Stimulated activated CD4-positive, alpha-beta T cell treated with anti-CD3 and anti-CD28 coated beads, Interleukin-1b, Interleukin-23, amount 100 ng/mL, for 1 hour (primary cell): ENCODE measurements at places on chromosomes 4 and X.

DNA sequence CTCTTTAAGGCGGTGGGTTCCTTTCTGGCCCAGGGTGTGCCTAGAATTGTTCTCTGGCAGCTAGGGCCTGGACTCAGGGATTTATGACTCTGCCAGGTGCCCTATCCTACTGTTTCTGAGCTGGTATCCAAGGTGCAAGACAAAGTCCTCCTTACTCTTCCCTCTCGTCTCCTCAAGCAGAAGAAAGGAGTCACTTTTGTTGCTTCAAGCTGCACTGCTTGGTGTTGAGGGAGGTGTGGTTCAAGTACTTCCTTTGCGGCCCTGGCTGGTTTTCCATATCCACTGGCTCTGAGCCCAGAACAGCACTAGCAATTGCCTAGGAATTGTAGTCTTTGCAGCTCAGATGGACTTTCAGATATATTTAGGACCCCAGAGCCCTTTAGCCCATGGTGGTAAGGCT is 39.3 kb downstream of the RTL3 start:
- no peak for DNase-seq

GRCh38 chrX:69896046-69896445 is 153.7 kb downstream of the AWAT2 start:
- no peak for DNase-seq

GRCh38 chr4:2790583-2791517 is 2.0 kb upstream of the SH3BP2 start:
- no peak for DNase-seq

DNA sequence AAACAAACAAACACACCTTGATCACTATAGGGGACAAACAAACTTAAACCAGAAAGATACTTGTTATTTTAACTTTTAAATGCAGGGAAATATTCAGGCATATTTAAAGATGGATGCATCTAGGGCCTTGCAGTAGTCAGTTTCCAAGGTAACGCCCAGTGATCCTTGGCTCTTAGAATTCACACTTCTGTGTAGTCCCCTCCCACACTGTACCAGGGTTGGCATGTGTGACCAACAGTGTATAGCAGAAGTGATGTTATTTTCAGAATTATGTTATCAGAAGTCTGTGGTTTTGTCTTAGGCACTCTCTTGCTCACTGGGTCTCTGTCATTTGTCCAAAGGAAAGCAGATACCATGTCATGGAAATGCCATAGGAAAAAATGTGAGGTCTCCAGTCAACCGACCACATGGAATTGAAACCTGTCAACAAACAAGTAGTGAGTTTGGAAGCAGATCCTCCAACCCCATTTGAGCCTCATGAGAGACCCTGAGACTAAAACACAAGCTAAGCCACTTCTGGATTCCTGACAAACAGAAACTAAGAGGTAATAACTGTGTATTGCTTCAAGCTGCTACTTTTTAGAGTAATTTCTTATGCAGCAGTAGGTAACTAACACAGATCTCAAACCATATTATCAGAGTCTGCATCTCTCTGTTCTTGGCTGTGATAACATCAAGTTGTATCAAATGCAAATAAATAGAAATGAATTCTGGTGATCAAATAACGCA is 670.3 kb downstream of the KCTD8 start:
- DNase-seq, result no peak

DNA sequence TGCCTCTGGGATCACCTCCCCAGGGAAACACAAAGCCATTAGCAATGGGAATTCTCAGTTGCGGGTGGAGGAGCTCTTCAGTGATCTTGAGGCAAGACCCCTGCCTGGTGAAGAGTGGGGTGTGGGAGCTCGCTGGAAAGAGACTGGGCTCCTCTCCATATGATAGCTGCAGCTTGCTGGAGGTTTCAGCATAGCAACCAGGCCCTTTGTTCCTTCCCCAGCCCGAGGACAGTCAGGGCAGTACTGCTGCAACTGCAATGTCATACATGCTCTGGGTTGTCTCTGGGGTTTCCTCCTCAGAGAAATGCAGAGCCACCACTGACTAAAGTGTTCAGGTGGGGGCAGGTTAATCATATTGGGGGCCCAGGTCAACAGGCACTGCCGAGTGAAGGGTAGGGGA is 81.3 kb downstream of the ARHGAP24 start:
- no peak for DNase-seq

DNA sequence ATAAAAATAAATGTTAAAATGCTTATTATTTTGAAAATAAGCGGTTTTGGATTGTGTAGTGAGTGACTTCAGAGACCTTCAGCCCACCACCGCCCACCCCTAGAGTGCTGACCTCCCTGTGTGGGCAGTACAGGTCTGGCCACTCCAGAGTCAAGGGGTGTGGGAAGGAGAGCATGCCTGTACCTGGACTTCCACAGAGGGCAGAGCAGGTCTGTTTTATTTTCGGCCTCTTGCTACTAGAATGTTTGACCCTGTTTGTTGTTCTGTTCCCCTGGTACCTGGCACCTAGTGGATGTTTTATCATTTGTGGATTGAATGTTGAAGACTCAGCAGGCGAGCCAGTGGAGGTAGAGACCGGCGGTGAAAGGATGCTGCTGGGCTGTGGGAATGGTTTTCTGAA is 14.3 kb downstream of the PIGG start:
- no peak for DNase-seq

DNA sequence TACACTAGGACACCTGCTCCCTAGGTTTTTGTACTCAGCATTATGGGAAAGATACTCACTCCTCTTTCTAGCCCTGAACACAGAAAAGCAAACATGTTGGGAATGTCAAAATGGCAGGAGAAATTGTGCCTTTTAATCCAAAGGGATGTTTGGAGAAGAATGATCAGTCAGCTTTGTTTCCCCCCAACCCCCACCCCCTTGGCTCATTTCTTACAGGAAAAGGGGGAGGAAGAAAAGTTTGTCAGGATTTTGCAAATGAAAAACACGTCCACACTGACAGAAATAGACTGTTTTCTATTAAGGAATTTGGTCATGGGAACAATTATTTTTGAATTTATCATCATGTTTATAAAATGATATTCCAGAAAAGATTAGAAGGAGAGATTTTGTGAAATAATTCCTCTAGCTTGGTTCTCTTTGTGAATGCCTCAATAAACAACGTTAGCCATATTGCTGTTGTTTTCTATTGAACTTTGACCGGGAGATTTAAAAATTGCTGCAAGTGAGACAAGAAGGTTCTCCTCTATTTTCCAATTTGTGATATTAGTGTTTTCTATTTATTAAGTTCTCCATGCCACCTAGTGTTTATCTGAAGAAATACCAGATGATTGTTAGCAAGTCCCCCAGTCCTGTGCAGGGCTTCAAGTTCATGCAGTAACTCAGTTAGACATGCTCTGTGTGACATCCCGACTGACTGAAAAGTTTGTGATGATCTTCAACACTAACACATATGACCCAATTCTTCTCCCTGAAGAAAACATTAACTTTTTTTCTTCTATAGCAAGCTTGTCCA is 31.3 kb upstream of the TFDP3 start:
- no peak for DNase-seq
